Heart left ventricle (tissue), 16 donors: ENCODE measurements at places on chromosomes 4 and X. TPM values are rescaled to one million over a fixed set of nuclear protein-coding genes. Genes with fewer than 3 reads are reported as not detected.

Gene LRIT3
- total RNA-seq: not detected

DNA sequence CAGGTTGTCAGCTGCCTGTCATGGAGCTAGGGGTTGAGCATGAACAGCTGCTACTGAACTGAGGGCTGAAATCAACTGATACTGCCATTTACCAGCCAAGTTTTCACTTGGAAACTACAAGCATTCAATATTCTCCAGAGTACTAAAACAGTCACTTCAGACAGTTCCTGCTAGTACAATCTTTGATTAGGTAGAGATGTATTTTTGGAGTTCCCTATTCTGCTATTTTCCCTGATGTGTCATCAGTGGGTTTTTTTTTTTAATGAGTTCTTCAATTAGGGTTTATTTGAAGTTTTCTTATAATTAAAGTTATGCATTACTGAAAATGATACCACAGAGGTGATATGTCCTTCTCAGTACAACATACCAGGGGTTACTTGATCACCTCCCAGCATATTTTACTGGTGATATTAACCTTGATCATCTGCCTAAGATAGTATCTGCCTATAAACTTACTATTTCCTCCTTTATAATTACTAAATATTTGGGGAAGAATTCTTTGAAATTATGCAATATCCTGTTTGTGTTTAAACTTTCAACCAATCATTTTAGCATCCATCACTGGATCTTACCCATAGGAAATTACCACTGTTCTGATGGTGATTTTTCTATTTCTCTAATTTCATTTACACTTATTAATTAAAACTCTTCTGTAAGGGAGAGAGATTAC lies 13.6 kb downstream of the PDCL2 start:
- DNase-seq: no peak

Gene PHKA1
- total RNA-seq: 21.1 TPM

DNA sequence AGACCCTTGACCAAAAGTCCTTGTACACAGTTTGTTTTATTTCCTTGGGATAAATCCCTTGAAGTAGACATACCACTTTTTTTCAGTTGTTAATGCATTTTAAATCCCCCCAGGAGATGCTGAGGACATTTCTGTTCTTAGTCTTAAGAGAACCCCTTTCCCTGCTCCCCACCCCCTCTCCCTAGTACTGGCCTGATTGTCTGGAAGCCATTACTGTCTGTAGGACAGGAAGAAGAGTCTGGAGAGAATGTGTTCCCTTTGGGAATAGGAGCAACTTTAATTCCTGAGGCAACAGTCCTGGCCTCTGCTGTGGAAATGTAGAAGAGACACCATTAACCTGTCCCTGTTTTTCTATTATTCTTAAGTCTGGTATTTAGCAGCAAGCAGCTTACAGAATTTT lies 52.3 kb upstream of the TMEM131L start:
- DNase-seq: no peak

GRCh38 chrX:14173873-14174272 lies 144.2 kb upstream of the GEMIN8 start:
- DNase-seq: no peak

DNA sequence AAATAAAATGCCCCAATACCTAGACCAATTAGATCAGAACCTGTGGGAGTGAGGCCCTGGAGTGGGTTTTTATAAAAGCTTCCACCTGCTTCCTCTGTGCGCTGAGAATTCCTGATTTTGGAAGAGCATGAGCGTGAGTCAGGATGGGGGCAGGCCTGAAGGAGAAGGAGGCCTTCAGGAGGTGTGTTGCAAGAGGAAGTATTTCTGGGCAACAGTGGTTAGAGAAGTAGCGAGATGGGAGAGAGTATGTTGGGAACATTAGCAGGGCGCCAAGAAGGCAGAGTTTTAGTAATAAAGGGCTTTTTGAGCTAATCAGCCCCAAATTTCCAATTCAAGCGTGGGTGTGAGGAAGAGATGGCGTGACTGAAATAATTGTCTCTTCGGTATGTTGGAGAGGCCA lies 349.8 kb downstream of the UNC5C start:
- DNase-seq: no peak

Gene PCDH10
- total RNA-seq: 0.07 TPM

DNA sequence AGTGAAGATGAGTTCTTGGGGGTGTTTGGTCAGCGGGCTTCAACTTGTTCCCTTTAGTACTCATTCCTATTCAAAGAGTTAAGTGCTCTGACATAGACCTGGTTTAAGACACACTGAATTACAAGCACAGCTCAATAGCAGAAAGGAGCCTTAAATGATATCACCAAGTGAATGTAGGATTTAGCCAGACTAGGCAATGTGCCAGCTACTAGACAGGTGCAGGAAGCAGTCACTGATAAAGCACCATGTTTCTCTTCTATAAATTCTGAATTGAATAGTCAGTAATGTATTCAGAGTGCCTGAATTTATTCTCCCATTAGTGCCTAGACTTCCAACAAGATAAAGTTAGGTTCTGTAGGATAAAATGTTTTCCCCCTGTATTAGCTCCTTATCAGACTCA lies 63.6 kb downstream of the ASB9 start:
- DNase-seq: no peak

GRCh38 chr4:683247-683897 lies 5.6 kb downstream of the SLC49A3 start:
- no peak for DNase-seq

GRCh38 chr4:138192113-138192512 lies 50.0 kb downstream of the SLC7A11 start:
- no peak for DNase-seq

GRCh38 chr4:28469387-28469786 lies 1608.7 kb downstream of the STIM2 start:
- DNase-seq: no peak

DNA sequence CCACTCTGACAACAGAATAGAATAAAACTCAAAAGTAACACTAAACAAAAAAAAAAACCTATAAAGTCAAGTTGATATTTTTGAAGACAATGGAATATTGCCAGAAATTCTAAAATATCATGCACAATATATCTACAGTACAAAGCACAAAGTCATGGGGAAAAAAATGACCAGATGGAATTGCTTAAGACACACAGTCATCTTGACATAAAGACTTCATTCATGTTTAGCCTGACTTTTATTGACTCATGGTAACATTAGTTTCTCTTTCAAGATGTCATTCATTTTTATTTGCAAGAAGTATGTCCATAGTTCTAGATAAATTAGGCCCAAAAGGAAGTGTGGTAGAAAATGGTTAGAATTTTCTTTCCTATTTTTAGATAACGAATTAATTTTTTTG lies 259.1 kb downstream of the CAMK2D start:
- no peak for DNase-seq

GRCh38 chr4:5753366-5753765 lies 42.4 kb downstream of the EVC start:
- DNase-seq: no peak

GRCh38 chrX:153688071-153688470 lies 345 bp downstream of the SLC6A8 start:
- no peak for DNase-seq

GRCh38 chrX:39643550-39643949 lies 454.2 kb downstream of the BCOR start:
- DNase-seq: no peak

Gene AMMECR1
- total RNA-seq: 0.56 TPM

GRCh38 chr4:15928883-15929282 lies 9.7 kb downstream of the FGFBP1 start:
- DNase-seq: no peak

GRCh38 chrX:103201041-103201440 lies 13.9 kb upstream of the BEX4 start:
- no peak for DNase-seq

GRCh38 chr4:121785479-121785878 lies 15.6 kb upstream of the EXOSC9 start:
- DNase-seq: no peak

DNA sequence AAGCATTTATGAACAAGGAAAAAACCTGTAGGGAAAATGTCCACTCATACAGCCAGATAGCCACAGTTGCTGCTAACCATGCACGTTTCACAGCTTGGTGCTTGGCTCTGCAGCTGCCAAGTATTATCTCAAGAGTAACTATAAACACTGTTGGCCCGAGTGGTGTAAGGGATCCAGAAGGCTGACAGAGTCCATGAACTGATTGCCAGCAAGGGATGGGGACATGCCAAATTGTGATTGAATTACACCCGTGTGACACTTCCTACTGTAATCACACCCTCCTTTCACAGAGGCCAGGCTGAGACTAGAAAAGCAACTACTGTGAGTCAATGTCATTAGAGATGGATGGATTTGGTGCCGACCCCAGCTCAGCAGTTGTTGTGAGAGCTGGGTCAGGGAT lies 223.9 kb upstream of the ANKRD50 start:
- DNase-seq: peak; percentile 78

DNA sequence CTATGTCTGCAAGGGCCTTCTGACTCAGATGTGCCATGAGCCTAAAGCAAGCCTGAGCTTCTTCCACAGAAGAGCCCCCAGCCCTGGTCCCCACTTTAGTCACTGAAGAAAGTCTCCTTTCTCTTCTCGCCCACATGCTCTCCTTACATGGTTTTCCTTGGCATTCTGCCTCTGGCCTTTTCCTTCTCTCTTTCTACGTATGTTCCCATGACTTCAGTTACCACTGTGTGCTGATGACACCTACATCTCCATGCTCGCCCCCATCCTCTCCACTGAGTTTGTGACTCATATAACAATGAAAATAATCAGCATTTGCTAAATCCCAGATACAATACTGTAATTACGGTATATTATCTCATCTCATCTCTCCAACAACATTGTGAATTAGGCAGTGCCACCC lies 149.3 kb downstream of the AMMECR1 start:
- DNase-seq: no peak

Gene TRPC3
- total RNA-seq: 0.13 TPM

Gene HS3ST1
- total RNA-seq: 2.2 TPM

GRCh38 chrX:80388206-80388605 lies 32.0 kb upstream of the TENT5D start:
- DNase-seq: no peak

Gene IL21
- total RNA-seq: not detected
